Muscle of leg (tissue), 16 donors: ENCODE measurements at places on chromosomes 1 and 21. TPM values are rescaled to one million over a fixed set of nuclear protein-coding genes. Genes with fewer than 3 reads are reported as not detected.
A peak's percentile ranks its signal among the peaks of the same experiment; 100 is the strongest.

GRCh38 chr1:119368554-119368953 lies at the start of gene HAO2:
Gene HAO2, plus strand, starts transcription at chr1:119368785. Its CDS starts 12,301 bp downstream, at chr1:119381086.
- DNase-seq = no peak

DNA sequence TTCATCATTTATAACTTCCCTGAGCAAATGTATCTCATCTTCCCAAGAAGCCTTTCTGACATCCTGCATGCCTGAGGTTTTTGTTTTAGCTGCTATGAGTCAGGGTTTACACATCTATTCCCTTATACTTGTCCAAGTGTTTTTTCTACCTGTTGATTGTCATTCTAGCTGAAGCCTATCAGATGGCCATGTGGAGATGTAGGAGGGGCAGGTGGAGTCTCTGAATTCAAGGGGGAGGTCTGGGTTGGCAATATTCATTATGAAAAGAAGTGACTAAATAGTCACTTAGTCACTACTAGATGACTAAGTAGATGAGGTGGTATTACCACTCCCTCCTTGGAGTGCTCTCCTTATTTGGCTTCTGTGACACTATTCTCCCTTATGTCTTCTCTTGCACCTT lies 52.4 kb downstream of the XCL1 start:
- no peak for DNase-seq

- DNase-seq = peak; percentile 59
Measured at GRCh38 chr1:67840449-67840848, 7.2 kb upstream of the GNG12 start.

DNA sequence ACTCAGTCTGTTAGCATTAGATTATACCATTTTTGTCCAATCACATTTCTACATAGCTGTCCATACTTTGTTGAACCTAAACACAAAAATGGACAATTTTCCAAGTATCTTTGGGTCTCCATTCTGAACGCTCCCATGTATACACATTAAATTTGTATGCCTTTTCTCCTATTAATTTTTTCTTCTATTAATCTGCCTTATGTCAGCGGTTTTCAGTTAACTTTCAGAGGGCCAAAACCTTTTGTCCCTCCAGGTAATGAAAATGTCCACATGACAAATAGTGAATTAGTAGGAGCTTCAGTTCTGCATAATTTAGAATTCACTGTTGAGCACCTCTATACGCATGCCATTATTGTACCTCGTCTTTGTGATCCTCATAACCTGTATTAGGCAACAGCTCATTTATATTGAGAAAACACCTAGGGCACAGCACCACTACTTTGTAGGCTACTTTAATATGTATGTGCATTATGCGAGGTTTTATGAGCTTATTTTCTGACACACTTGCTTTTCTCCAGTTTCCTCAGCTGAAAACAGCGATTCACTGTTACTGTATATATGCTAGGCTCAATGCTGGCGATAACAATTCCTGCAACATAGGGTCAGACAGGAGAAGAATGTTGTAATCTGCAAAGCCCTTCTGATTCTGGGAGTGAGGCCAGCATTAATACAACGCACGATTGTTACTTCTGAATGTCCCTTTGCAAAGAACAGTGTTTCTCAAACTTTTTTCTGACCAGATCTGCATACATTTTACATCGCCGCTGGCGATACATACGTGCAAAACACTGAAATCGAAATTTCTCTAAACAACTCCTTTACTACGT lies 1.1 kb upstream of the ABCD3 start:
- DNase-seq = peak; percentile 89

DNA sequence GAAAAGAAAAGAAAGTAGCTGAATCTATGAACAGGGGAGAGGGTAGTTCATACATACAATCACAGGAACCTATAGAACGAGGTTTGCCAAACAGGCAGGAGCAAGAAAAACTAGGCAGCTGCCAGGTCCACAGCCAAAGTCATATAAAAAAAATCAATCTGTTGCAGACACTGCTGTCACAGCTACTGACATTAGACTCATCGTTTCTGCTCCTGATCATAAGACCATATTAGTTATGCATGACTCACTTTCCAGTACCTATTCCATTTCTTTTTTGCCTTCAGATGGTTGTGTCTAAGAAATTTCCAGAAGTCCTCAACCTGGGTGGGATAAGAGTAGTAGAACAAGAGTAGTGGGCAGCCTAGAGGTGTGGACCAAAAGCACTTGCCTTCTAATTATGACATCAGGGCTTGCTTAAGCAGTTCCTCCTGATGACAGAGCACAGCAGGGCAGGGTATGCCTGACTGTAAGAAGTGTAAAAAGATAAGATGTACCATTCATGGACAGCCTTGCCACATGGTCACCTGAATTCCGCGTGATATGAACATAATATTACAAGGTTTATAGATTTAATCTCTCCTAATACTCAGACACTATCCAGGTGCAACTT lies 323.2 kb upstream of the SGIP1 start:
- no peak for DNase-seq

GRCh38 chr1:154843636-154844296 lies 26.3 kb downstream of the KCNN3 start:
- no peak for DNase-seq

- DNase-seq = no peak
Measured at GRCh38 chr1:7366286-7366954, 404.7 kb upstream of the VAMP3 start.

DNA sequence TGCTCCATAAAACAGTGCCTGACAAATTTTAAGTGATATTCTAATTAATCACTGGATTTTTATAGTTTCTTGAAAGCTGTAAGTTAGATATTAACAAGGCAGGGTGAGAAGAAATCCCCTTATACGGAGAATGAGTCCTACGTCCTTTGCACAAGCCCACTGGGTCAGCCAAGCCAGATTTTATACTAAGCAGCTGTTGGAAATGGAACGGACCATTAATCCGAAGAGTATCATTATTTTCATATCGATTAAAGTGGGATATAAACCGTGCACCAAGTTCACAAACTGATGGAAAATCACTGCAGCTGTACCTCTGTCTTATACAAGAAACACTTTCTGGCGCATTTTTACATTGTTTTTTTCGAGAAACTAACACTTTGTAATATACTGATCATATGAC lies 35.2 kb downstream of the SPAG17 start:
- peak; percentile 53 for DNase-seq

Gene SH3BGR
- polyA plus RNA-seq = 137 TPM

Gene SETD4
- 20.1 TPM for polyA plus RNA-seq

Gene VHLL
- not detected for polyA plus RNA-seq

Gene COL8A2
- polyA plus RNA-seq = 7.8 TPM
